ENCODE measurements at places on chromosomes 7 and 10.

GRCh38 chr7:149427096-149427680 is 33.7 kb downstream of the ZNF777 start:
- DNase-seq = no peak

DNA sequence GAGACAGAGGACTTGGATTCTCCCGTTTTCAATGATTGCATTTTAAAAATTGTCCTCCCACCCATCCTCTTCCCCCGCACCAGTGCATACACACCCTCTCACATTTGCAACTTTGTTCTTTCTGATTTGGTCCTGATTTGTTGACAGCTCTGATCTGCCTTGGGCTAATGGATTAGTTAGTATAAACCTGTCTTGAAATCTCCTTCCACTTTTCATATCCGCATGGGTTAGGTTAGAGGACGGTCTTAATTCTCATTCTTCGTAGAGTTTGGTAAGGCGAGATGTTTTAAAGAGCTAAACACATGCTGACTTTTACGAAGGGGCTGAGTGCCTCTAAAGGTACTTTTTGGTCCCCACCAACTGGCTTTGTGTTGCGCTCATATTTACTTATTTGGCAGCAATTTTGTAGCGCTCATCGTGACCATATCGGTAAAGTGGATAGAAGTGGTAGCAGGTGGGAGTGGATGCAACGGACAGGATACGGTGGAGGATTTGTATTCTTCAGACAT is 1.1 kb downstream of the AHR start:
- no peak for DNase-seq

- no peak for DNase-seq
Observed at GRCh38 chr7:111747718-111748117, 185.4 kb upstream of the IMMP2L start.

DNA sequence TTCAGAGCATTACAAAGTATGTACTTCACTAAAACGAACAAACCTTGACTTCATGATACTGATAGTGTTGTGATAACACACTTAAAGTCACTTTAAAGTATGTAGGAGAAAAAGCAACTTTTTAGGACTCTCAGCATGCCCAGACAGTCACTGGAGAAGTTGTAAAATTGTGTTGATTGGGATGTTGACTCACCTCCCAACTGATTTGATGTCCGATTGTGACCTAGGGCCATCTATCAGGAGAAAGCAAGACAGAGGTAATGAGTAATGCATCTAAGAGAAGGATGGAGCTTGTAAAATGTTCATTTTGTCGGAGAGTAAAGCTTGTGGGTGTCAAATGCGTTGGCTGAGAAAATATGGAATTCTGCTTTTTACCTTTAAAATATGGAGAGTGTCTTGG is 135.4 kb upstream of the SEMA3D start:
- no peak for DNase-seq

DNA sequence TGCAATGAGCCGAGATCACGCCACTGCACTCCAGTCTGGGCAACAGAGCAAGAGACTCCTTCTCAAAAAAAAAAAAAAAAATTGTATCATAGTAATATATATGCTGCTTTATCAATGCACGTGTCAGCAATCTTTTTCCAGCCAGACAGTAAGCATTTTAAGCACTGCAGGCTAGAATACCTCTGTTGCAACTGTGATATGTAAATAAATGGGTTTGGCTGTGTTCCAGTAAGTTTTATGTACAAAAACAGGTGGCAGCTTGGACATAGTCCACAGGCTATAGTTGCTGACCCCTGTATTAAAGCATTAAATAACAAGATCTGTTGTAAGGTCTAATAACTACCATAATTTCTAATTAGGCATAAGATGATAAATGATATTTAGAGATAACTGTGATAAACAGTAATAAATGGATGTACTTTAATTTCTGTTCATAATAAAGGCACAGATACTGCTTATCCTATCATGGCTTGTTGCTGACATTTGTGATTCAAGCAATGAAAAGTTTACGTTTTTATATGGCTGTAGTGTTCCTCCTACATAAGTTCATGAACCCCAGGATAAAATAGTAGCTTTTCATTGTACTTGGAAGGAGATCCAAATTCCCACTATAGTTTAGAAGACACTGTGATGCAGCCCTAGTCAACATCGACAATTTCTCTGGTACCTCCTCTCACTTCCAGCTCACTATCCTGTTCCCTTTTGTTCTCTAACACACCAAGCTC is 161.4 kb downstream of the ELMO1 start:
- DNase-seq = no peak

- no peak for DNase-seq
Observed at GRCh38 chr10:11177381-11177780, 159.7 kb downstream of the CELF2 start.

DNA sequence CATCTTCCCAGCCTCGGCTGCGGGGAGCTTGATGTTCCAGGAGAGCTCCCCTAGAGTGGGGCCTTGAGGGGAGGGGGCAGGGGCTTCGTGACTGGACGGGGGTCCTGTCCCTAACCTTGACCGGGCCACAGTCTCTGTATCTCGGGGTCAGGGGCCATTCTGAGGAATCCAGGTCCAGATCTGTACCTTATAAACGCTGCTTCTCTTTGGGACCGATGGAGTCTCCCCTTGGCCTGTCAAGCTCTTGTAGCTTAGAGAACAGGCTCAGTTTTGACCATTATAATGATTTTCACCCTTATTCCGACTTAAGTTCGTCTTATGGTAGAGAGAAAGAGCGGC is 831 bp downstream of the ZKSCAN5 start:
- no peak for DNase-seq

DNA sequence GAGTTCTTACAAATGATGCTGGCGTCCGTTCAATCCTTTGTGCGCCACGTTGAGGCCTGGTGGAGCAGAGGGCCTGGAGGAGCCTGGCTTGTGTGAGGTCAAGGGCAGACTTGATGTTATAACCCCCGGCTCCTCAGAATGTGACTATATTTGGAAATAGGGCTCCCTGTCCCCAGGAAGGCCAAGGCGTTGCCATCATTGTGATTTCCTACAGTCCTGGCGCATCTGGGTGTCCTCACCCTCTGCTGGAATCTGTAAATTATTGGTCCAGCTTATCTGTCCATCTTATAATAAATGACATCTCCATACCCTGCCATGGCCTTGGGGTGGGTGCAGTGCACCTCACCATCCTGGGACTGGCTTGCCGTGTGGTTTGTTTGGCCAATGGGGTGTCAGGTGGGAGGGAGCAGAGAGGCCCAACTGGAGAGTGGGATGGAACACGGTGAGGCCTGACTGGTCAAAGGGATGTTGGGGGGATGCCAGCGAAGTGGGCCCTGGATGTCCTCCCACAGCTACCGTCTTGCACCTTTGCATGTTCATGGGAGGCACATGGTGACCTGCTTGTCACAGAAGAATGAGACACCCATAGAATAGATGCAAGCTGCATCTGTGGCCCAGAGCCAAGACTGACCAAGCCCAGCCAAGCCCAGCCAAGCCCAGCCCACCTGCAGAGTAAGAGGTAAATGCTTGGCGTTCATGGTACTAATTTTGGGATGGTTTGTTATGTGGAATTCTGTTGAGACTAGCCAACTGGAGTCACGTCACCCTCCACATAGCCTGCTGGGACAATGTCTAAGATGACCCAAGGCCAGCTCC is 11.1 kb upstream of the LRRC27 start:
- no peak for DNase-seq

- DNase-seq = no peak
Observed at GRCh38 chr7:151025924-151026671, 1.8 kb upstream of the ATG9B start.

DNA sequence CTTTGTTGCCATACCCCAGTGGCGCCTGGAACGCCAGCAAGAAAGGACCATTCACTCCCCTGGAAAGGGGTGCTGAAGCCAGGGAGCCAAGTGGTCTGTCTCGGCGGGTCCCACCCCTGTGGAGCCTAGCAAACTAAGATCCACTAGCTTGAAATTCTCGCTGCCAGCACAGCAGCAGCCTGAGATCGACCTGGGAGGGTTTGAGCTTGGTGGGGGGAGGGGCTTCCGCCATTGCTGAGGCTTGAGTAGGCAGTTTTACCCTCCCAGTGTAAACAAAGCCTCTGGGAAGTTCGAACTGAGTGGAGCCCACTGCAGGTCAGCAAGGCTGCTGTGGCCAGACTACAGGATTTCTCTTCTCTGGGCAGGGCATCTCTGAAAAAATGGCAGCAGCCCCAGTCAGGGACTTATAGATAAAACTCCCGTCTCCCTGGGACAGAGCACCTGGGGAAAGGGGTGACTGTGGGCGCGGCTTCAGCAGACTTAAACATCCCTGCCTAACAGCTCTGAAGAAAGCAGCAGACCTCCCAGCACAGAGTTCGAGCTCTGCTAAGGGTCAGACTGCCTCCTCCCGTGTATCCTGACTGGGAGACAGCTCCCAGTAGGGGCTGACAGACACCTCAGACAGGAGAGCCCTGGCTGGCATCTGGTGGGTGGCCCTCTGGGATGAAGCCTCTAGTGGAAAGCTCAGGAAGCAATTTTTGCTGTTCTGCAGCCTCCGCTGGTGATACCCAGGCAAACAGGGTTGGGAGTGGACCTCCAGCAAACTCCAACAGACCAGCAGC is 281.1 kb upstream of the SP4 start:
- no peak for DNase-seq

- DNase-seq = no peak
Observed at GRCh38 chr7:110856704-110857103, 234.2 kb upstream of the LRRN3 start.

DNA sequence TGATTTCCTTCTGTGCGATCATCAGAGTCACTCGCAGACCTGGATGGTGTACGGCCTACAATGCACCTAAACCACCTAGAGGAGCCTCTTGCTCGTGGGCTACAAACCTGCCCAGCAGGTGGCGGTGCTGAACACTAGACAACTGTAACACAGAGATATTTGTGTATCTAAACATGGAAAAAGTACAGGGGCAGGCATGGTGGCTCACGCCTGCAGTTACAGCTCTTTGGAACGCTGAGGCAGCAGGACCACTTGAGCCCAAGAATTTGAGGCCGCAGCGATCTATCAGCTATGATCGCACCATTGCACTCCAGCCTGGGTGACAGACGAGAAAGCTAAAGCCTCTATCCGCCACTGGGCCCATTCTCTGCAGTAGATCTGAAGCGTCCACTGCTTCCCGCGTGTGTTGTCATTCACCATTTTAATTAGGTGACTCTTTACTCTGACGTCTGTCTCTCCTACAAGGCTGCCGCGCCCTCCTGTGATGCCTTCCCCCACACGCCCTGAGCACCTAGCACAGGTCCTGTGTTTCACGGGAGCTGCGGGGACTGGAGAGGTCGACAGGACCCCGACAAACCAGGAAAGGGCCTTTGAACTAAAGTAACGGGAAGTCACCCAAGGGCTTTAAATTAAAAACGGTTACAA is 774 bp downstream of the TUBGCP2 start:
- DNase-seq = peak; percentile 69

DNA sequence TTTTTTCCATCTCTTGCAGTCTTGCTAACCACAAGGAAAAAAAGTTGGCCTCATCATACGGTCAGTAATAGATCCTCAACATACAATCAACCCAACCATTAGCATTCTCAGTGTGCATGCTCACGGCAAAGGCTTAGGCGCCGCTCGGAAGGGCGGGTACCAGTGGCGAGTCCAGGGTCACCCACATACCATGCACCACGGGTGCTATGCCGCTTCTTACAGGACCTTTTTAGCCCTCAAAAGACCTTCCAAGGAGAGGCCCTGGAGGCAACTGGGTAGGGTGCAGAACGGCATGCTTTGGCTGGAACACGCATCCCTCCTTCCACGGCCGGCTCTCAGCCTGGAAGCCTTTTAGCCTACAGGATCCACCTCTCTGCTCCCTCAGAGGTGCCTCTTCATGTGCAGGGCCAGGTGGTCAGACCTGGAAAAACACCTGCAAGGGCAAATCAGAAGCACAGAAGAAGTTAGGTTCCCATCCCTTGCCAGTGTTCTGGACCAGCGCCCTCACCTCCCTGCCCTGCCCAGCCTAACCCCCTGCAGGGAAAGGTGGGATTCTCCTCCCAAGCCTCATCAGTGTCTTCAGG is 5.8 kb downstream of the KLF6 start:
- no peak for DNase-seq

- DNase-seq = no peak
Observed at GRCh38 chr10:105872665-105873064, 1231.6 kb downstream of the SORCS3 start.

DNA sequence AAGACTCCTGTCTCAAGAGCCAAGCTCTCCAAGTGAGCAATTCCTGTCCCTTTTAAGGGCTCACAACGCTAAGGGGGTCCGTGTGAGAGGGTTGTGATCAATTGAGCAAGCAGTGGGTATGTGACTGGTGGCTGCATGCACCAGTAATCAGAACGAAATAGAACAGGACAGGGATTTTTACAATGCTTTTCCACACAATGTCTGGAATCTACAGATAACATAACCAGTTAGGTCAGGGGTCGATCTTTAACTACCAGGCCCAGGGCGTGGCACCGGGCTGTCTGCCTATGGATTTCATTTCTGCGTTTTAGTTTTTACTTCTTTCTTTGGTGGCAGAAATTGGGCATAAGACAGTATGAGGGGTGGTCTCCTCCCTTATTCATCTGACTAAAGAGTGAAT is 54.9 kb upstream of the SP4 start:
- no peak for DNase-seq

DNA sequence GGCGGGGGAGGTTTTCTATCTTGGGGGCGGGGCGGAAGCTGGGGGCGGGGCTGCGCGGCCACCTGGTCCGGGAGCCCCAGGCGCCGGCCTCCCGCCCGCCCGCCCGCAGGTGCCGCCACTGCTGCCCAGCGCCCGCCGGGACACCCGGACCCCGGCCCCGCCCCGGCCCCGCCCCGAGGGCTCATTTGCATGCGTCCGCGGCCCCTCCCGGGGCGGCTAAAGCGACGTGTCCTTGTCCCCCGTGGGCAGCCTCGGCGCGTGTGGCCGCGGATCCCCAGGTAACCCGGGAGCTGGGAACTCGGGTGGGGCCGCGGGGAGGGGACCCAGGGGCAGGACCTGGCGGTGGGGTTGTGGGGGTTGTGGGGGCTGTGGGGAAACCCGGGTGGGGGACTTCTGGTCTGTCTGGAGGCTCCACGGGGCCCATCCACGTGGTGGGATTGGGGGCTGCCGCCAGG is at the start of gene BHLHA15:
BHLHA15 (plus strand) TSS at position 219 of the 455 bp plus-strand sequence. CDS start 871 bp downstream, outside the sequence.
- DNase-seq = peak; percentile 52

- DNase-seq = no peak
Observed at GRCh38 chr7:24913801-24914464, 66.0 kb downstream of the OSBPL3 start.

GRCh38 chr10:24341371-24341770 is 132.4 kb downstream of the KIAA1217 start:
- no peak for DNase-seq

- DNase-seq = no peak
Observed at GRCh38 chr10:44990965-44991364, 9.8 kb upstream of the ZNF22 start.

DNA sequence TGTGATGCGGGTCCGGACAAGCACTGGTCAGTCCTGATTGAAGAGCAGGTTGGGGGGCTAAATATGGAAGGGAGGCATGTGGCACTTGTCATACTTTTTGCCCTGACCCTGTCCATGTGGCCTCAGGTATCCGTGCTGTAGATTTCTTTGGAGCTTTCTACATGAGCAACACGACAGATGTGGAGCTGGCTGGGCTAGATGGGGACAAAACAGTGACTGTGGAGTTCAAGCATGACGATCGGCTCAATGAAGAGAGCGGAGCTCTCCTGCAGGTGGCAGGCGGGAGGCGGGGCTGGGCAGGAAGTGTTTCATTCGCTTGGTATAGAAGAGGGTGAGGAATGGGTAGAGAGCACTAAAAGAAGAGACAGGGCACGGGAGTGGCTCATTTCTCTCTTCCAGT is 13.0 kb upstream of the CHCHD1 start:
- DNase-seq = no peak

All from left cardiac atrium (tissue), 4 donors.